ENCODE measurements at places on chromosomes 13 and 19. TPM values are rescaled to one million over a fixed set of nuclear protein-coding genes. Genes with fewer than 3 reads are reported as not detected.

DNA sequence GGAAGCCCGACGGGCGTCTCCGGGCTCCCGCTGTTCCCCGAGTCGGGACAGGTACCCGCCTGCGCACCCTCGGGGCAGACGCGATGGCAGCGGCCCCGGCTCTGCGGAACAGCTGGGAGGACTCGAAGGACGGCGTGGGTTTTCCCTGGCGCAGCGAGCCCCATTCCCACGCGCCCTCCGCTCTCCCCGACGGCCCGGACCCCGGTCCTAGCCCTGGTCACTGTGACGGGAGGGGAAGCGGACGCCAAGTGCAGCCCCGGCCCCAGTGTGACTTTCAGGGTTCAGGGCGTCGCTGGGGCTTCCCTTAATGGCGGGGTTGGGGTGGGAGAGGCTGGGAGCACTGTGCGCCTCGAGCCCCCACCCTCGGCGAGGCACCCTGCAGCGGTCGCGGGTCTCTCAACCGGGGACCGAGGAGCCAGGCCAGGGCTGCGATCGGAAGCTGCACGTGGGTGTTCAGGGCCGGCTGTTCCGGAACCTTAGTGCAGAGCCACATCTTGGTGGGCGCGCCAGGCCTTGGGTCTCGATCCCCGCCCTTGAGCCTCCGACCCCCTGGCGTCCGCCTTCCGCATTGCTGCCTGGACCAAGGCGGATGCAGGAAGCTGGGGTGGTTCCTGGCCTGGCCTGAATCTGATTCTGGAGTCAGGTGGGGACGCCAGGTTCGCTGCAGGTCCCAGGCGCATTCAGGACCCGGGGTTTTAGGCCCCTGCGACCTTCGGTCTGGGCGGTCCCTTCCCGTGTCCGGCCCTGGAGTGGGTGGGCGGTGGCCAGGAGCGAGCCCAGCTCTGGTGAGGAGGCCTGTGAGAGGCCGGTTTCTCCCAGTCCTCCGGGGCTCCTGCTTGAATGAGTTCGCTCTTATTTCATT is 3.5 kb downstream of the LGALS7B start:
- peak; percentile 16 for DNase-seq

DNA sequence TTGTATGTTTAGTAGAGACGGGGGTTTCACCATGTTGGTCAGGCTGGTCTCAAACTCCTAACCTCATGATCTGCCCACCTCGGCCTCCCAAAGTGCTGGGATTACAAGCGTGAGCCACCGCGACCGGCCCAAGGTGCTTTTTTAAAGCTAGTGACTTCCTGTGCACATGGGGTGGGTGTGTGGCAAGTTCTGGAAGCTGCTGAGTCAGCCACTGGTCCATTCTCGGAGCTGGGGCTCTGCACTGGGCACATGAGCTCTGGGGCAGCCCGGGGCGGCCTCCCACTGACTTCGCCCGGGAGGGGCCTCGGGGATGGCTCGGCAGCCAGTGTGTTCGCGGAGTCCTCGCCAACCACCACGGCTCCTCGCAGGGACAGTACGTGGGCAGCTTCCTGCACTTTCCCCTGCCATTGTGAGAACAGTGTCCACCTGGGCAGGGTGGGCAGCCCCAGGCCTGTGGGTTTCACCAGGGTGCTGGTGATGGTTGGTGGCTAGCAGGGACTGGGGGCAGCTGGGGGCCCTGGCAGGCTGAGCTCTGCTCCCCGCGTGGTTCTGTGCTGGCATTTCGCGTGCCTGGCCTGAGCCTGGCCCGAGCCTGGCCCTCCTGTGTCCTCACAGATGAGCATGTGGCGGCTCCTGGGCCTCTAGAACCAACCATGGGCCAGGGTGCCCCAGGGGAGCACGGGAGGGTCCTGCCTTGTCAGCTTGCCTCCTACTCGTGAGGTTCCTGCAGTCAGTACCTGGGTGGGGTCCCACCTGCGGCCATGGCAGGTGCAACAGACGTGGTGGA is 12.2 kb downstream of the CBARP start:
- DNase-seq: no peak

DNA sequence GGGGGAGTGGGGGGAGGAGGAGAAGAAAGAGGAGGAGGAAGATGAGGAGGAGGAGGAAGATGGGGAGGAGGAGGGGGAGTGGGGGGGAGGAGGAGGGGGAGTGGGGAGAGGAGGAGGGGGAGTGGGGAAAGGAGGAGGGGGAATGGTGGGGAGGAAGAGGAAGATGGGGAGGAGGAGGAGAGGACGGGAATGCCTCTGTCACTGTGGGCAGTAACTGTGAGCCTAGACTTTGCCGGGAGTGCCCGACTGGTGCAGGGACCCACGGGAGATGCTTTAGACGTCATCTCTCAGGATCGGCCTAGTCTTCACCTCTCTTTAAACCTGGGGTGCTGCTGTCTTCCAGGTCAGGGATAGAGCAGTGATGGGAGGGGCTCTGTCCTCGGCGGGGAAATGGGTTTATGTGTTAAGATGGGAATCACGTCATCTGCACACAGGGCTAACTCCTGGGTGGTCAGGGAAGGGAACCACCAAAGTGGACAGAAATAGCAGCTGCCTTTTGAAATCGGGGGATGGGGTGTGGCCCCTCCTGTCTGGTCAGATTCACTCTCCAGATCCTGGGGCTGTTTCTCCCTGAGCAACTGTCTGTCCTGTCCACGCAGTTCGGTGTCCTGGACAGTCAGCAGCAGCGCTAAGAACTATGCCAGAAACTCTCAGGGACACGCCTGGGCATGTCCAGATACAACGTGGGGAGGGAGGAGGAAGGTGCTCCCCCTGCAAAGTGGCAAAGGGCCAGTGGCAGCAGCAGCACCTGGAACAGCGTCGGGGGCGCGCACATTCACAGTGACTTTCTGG is 26.9 kb downstream of the GAS6 start:
- DNase-seq: no peak

DNA sequence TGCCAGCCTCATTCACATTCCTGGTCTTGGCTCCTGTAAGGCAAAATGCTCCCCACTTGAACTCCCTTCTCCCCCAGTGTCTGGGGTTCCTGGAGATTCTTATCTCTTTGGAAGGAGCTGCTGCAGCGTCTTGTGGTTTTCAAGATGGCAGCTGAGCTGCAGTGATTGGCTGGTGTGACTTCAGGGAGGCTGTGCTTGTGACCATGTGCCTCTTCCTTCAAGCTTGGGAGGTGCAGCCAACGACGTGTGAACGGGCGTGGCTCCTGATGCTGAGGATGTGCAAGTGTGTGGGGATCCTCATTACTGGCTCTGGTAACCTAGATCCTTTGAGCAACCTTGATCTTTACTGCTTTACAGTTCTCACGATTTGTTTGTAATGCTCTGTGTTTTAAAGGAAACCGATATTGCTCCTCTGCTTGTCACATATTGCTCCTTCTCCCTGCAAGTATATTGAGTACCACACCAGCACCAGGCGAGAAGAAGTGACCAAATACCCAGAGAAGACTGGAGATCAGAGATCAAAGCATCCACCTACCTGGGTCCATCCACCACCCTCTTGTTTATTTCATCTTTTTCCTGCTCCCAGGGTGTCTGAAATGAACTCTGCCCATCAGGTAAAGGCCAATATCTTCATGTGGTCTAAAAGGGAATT is 208.5 kb downstream of the FGF9 start:
- DNase-seq: no peak

DNA sequence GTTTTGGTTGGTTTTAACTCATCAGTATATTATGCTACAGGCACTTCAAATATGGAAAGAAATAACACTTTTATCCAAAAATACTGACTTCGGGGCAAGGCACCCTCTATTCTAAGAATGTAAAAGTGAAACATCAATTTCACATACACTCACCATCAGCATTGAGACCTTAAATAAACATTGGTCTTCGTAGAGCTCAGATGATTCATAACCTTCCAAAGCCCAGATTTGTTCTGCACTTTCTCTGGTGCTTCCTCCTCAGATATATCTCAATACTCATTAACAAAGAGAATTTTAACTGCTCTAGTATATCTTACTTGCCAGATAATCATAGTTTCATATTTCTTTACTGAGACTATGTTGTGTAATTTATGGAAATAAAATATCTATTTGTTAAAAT is 794.3 kb downstream of the LIG4 start:
- DNase-seq: no peak

DNA sequence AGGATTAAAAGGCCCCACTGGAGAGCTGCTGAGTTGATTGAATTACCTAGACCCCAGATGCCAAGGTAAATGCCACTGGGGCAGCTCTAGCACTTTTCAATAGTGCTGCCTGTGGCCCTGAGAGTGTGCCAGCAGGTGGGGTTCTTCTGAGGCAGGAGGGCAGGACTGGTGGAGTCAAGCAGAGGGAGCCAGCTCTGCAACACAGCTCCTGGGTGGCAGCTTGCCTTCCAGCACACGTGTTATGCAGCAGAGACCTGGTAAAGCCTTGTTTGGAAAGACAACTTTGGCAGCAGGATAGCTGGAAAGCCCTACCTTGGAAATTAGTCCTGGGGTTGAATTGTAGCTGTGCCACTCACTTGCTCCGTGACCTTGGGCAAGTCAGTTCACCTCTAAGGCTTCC is 306.6 kb downstream of the ATP8A2 start:
- DNase-seq: no peak

GRCh38 chr19:34189917-34190425 is 17.7 kb downstream of the LSM14A start:
- no peak for DNase-seq

- no peak for DNase-seq
Measured at GRCh38 chr19:32631381-32631780, 43.6 kb downstream of the ANKRD27 start.

DNA sequence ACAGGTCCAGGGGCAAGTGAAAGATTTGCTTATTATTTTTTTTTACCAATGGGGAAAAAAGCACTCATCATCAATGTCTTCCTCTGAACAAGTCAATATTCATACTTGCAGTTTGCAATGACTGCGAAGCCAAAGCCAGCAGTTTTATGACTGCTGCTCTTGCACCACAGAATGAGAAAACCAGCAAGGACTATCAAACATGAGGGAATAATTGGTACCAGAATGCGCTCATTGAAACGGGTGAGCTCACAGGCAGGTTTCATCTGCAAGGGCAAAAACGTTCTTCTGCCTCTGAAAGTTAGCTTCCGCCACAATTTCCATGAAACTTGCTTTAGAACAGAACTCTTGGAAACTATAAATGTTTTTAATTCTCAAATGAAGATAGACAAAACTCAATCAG is 5.5 kb downstream of the DLEU7 start:
- no peak for DNase-seq

DNA sequence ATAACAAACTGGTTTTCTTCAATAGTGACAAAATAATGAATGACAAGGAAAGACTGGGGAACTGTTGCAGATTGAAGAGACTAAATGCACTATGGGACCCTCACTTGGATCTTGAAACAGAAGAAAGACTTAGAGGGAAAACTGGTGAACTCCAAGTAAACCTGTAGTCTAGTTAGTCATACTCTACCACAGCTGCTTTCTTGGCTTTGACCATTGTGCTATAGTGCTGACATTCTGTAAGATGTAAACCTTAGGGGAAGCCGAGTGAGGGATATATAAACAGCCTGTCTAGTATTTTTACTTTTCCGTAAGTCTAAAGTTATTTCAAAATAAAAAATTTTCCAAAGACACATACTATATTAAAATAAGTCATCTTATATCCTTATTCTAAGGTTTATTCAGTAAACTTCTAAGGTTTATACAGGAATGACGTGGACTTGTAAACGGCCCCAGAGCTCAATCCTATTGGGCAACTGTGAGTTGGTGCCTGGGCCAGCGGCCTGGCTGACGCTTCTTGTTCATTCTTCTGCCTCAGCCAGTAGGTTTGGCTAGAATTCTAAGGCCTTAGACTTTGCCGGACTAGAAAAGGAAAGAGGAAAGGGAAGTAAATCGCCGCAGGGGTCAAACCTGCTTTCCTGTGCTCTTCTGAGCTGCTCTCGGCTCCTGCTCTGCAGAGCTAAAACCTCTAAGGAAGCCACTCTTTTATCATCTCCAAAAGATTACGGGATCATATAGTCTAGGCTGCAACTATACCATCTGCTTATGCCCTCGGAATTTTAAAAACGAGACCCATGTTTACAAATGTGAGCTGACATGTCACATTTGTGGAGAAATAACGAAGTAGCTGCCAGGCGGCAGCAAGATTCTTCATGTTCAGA is 33.6 kb upstream of the UBE2L5 start:
- DNase-seq: no peak

DNA sequence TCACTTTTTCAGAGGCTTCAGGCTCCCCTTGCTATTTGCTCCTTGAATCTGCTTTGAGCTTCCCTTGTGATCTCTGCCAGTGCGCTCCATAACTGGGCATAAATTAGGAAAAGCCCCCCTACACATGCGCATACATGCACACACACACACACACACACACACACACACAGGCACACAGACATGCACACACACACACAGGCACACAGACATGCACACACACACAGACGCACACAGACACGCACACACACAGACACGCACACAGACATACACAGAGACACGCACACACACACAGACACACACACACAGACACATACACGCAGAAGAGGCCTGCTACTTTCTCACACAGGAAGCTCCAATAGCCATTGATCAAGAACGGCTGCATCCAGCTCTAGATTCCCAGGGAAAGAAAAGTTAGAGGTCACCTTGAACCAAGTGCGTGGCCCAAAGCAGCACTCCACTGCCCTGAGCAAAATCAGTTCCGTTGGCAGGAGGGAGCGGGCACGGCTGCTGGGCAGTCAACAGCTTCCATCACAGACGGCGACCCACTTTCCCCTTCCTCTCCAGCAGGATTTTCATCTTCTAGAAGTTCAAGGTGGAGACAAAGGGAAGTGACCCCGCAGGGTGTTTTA is 145.6 kb downstream of the DPF1 start:
- DNase-seq: no peak

DNA sequence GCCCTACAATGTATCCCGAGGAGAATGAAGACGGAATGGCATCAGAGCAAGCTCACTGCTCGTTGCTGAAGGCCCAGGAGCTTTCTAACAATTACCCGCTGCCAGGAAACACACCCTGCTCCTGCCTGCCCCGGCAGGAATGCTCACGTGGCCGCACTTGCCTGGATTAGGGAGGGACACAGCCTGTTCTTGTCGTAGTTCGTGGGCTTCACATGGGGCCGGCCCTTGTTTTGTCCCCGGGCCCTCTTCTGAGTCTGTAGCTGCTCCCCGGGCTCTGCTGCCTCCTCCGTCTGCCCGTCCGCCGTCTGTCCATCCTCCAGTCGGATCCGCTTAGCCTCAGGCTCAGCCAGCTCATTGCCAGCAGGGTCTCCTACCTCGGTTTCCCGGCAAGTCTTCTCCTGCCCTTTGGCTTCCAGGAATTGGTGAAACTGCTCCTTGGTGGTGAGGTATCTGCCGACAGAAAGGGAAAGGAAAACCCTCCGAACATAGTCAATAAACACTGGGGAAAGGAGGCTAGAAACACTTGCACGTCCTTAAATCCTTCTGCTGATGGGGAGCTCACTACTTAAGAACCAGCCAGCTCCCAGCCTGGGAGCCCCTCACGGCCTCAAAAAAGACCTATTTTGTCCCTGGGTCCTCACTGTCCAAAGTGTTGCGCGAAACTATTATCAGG is 941 bp downstream of the DUS3L start:
- no peak for DNase-seq

LACC1 gene
- total RNA-seq: 0.71 TPM

KRTDAP gene
- total RNA-seq: not detected

ZNF625 gene
- total RNA-seq: 3.1 TPM

TUBA3C gene
- total RNA-seq: not detected

ZNF626 gene
- total RNA-seq: 1.3 TPM

FXYD7 gene
- not detected for total RNA-seq

FPR3 gene
- not detected for total RNA-seq

Measured in activated T-helper 2 cell treated with anti-CD3 and anti-CD28 coated beads, Interferon-gamma antibody, Interleukin-2, Interleukin-4, amounts not matched to agents 10 μg/mL and 5 μg/mL and 100 μg/mL, durations not matched to agents 14 hours and 24 hours and 36 hours (primary cell).